ENCODE measurements at places on chromosomes 4 and X.

- no peak for DNase-seq
These were observed 83.3 kb downstream of the C4orf33 start for GRCh38 chr4:129179276-129179675.

DNA sequence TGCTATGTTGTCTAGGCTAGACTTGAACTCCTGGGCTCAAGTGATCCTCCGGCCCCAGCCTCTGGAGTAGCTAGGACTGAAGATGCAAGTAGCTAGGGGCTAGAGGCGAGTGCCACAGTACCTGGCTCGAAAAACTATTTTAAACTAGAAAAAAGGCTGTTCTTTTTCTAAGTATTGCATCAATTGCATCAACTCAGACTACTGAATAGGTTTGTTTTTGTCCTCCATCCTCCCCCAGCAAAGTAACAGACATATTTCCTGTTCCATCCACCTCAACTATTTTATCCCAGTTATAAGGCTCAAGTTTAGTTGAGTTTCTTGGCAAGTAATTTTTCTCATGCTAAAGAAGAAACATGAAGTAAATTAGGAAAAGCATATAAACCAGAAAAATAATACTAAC lies 4.1 kb downstream of the SH3RF1 start:
- no peak for DNase-seq

DNA sequence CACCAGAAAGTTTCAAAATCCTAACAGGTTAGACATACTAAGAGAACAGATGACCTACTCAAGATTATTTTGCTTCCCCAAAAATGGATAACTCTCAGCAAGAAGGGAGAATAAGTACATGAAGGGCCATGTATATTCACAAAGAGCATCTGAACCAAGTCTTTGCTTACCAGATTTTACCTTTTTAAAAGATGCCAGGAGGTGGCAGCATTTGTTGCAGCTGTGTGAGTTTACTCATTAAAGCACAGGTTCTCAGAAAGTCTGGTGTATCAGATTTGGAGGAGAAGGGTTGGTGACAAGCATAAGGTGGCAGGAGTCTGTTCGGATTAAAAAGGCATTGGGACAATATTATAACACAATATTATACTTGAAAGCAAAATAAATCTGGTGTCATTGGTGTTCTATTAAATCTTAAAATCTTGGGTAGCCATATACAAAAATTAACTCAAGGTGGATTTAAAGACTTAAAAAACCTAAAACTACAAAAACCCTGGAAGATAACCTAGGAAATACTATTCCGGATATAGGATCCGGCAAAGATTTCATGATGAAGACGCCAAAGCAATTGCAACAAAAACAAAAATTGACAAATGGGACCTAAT lies 51.3 kb upstream of the NFKB1 start:
- DNase-seq = no peak

DNA sequence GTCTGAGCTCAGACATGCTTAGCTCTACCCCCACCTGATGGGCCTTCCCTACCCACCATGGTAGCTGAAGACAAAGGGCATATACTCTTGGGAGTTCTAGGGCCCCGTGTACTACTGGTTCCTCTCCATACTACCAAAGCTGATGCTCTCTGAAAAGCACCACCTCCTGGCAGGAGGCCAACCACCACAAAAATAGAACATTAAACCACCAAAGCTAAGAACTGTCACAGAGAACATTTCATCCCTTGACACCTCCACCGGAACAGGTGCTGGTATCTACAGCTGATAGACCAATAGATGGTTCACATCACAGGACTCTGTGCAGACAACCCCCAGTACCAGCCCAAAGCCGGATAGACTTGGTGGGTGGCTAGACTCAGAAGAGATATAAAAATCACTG lies 13.4 kb downstream of the EDA2R start:
- no peak for DNase-seq

DNA sequence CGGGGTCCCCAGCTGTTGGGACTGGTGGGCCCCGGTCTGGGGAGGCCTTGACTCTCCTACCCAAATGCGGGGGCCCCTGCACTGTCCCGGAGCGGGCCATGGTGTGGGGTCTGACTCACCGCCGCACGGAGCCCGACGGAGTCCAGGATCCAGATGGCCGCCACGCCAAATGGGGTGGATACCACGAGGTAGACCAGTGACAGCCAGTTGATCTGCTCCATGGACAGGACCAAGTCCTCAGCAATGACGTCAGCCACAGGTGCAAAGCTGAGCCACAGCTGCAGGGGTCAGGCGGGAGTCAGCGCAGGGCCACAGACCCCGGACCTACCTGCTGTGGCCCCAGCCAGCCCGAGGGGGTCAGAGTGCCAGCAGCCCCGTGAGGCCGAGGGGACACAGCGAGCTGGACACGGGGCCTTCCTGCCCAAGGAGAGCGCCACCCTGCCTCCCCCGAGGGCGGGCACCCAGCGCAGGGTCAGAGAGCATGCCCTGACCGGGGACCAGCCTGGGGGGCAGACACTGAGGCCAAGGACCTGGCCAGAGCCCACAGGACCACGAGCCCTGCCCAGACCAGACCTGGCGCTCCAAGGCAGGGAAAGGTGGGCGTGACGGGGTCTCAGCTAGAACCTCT lies 2.4 kb downstream of the SLC49A3 start:
- no peak for DNase-seq

- no peak for DNase-seq
These were observed 35.1 kb upstream of the TBL1X start for GRCh38 chrX:9429767-9430166.

GRCh38 chrX:149718757-149719156 lies 6.9 kb downstream of the MAGEA11 start:
- DNase-seq = no peak

DNA sequence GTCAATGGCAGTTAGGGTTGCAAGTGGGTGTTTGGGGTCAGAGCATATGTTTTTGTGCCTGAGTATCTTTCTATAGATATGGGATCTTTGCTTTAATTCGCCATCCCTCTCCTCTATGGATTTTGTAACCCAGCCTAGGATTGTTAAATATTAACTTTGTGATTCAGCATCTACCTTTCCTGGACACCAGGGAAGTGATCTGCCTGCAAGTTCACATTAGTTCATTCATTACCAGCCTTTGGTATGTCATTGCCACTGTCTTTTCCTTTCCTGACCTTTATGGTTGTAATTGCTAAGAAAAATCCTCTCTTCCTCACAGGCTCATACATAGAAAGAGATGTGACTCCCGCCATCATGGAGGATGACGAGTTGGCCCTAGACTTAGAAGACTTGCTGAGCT lies 73.8 kb downstream of the KIT start:
- DNase-seq = no peak

DNA sequence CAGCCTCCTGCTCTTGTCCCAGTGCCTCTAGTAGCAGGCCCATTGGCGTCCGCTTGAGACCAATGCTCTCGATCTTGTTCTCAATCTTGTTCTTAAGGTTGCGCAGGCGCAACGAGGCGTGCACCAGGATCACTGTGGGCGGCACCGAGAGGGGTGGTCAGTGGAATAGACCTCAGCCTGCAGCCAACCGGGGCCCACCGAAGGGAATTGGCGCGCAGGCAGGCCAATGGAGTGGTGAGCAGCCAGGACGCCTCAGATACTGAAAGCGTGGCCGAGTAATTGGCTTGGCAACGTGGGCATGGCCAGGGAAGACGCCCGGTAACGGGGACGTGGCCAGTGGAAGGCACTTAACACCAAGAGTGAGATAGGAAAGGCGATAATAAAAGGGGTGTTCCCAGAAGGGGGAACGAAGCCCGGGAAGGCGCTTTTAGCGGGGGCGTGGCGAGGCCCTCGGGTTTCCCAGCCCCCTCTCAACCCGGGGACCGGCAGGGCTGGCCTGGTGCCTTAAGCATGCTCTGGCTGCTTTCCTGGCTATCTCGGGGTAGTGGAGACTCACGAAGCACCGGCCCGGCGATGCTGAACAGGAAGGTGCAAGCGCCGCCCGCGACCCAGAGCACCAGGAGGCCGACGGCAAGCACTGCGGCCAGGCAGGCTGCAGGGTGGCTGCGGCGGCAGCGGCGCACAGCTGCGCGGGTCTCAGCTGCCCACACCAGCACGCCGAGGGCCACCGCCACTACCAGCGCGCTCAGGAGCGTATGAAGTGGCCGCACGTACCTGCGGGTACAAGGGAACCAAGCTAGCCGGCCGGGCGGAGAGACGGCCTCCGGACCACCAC lies 1.7 kb downstream of the PRAF2 start:
- no peak for DNase-seq

GRCh38 chr4:172648471-172648870 lies 520.1 kb upstream of the GALNT7 start:
- no peak for DNase-seq

GRCh38 chrX:118016422-118016821 lies 100.2 kb downstream of the KLHL13 start:
- no peak for DNase-seq

DNA sequence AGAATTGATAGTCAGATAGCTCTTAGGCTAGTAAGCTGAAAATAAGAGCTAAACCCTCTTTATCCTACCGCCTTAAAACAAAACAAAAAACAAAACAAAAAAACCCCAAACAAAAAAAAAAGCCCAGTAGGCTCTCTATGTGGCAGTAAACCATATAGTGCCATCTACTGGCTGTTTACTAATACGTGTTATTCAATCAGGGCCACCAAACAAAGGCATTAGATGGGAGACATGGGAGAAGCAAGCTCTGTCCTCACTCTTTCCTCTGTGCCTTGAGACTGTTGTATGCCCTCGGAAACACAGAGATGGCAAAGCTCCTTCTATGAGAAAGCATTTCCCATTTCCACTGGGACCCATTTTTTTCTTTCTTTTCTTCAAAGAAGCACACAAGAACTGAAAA lies 148.8 kb upstream of the MID1 start:
- DNase-seq = no peak

DNA sequence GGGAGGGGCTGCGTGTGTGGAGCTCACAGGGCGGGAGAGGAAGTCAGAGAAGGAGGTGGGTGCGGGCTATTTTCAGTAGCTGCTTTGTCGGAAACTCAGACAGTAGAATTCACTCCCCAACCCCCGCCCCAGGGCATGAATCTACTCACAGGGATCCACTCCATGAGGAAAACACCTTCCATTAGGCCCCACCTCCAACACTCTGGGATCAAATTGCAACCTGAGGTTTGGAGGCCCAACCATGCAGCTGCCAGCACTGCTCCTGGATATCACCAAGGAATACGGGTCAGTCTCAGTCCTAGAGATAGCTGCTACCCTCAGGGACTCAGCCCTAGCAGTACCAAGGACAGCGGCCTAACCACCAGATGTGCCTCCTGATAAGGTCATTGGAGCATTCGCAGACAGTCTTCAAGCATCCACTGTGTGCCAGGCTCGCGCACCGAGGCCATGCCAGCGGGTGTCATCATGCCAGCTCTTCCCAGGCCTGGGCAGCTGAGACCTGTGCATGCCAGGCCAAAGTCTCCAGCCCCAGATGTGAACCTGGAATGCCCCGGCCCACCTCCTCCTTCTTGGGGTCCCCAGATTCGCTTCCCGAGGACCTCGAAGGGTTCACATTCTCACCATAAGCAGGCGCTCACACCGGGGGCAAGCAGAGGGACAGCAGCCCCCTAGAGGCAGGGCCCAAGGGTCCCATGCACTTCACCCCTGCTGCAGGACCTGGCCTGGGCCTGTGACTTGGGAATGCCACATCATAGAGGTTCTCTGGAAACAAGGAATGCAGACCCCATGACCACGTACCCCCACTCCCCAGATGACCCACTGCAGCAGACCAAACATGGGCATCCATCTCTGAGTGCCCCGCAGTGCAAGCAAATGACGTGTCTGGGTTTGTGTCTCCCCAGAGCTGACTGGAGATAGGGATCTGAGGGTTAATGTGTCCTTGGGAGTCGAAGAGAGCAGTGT lies 102.3 kb downstream of the ADRA2C start:
- DNase-seq = no peak

GRCh38 chrX:34218063-34218462 lies 85.9 kb upstream of the FAM47A start:
- DNase-seq = no peak

GRCh38 chrX:35622040-35622439 lies 176.1 kb upstream of the MAGEB16 start:
- no peak for DNase-seq

GRCh38 chr4:34534916-34535315 lies 1709.4 kb downstream of the ARAP2 start:
- no peak for DNase-seq

DNA sequence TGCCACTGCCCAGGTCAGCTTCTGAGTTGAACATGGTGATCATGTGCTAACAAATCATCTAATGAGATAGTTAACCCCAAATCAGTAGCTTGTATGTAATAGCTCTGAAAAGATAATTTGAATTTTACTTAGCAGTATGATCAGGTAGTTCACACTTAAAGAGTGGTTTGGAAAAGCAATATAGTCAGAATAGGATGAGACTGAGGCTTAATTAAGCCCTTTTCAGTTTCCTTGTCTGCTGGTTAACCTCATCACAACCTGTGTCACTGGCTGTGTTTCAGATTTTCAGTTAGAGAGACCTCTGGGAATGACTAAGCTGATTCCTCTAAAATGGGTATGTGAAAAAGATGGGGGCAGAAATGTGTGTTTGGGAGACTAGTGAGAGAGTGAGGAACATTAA lies 38.1 kb downstream of the GPR174 start:
- no peak for DNase-seq

DNA sequence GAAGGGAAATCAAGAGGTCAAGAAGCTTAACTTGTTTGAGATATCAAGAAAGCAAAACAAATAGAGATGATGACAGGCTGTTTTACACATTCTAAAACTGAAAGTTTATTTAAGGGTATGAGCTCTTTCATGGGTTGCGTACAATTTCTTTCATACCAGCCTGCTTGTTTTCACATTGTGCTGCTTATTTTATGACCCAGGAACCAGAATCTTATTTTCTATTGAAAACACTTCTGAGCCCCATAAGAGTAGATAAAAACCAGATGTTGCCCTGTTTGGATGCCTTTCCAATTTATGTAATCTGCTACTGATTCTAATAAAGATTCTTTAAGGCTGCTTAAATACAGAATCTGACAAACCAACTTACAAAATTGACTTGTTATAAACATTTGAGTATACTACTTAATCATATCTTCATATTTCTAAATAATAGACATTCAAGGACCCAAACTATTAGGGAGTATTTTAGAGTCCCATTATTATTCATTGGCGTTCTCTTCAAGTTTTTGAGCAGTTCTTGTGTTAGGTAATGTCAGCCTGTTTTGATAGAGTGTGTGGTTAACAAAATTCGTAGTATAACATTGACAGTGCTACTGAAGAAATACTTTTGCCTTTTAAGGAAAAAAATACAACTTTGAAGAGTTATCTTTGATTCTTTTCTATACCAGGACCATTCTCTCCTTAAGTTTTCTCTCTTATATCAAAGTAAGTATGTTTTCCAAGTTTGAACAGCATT lies 74.4 kb downstream of the PDLIM5 start:
- DNase-seq = no peak

GRCh38 chr4:175562111-175562510 lies 250.0 kb downstream of the GPM6A start:
- DNase-seq = no peak

DNA sequence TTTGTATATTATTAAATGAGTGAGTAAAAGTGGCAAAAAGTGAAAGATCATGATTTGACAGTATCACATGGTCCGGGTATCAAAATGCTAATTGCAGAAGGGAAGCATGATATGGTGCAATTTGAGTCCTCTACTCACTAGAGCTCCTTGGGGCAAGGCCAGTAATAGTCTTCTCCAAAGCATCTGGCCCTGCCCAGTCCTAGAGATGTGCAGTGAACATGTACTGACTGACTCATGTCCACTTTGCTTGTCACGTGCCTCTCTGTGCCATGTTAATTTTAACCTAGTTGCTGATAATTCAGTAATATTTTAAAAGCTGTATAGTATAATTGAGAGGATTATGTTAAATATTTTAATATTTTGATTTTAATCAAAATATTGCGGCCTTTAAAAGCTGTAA lies 54.6 kb upstream of the TENM3 start:
- DNase-seq = no peak

All from activated T-cell treated with anti-CD3 and anti-CD28 coated beads, Interleukin-2, amount 50 U/mL, for 1 hour (primary cell).